ENCODE measurements at places on chromosomes 16 and 17. TPM values are rescaled to one million over a fixed set of nuclear protein-coding genes. Genes with fewer than 3 reads are reported as not detected.

The ZPBP2 gene
- total RNA-seq: not detected

The CCL5 gene
- 28.9 TPM for total RNA-seq

The SLC22A31 gene
- total RNA-seq: 0.71 TPM

The TEKT3 gene
- not detected for total RNA-seq

The KRTAP2-3 gene
- total RNA-seq: not detected

The PRSS33 gene
- total RNA-seq: not detected

The LRRC36 gene
- 0.60 TPM for total RNA-seq

DNA sequence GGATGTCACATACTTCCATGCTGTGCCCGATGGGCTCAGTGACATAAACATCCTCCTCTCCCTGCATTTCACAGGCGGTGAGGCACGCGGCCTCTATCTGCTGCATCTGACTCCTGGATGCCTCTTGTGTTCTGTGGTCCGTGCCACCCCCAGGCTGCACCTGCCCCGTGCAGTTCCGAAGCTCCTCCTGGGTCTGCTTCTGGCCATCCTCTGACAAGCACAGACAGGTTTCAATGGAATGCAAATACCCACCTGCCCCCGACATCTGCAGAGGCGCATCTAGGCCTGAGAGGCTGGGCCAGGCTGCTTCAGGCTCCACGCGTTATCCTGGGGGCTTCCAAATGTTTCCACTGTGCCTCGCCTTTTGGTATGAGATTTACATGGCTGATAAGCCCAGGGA lies 46.3 kb upstream of the DNAH17 start:
- no peak for DNase-seq

- DNase-seq: no peak
These were observed 61.4 kb upstream of the ARHGAP44 start for GRCh38 chr17:12727881-12728280.

DNA sequence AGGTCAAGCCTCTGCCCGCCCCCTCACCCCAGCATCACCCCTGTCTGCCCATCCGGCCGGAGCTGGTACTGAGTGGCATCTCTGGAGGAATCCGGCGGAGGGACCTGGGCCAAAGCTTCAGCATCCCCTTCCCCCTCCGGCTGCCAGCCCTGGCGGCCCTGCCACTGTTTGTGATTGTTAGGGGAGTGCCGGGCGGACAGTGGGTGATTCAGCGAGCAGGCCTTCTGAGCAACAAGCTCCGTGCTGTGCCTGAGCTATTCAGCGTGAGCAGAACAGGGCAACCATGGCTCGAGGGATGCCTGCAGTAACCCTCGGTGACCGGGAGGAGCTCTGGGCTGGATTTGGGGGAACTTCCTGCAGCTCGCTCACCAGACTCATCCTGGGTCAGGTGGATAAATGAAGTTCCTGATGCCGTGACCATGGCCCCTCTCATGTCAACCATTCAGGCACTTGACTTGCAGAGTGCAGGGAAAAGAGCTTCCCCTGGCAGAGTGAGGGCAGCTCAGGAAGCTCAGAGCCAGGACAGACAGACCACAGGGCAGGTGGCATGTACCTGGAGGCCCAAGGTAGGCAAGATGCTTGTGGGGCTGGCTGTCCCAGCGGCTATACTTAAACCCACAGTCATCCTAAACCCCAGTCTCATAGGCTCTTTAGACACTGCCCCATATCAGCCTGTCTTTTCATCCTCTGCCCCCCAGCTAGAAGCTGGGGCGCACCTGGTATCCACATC lies 24.3 kb upstream of the MLKL start:
- DNase-seq: no peak

DNA sequence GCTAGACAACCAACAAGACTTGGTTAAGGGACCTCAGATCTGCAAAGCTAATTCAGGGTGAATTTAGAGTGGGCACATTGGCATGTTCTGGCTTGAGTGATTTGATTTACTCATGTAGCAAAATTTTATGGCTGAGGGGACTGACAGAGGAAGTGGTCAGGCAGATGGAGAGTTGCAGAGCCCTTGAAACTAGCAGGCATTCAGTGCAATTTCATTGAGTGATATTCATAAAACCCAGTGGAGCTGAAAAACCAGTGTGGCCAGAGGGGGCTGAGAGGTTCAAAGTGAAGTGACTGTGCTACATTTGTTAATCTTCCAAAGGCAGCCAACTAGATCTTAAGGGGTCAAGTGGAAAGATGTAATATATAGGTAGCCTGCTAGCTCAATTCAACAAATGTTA lies 2.2 kb upstream of the TMEM94 start:
- DNase-seq: no peak

GRCh38 chr17:21482189-21482865 lies 106.2 kb downstream of the KCNJ12 start:
- DNase-seq: no peak

GRCh38 chr17:82022310-82022980 lies at the start of gene CENPX:
Gene CENPX (minus strand): TSS chr17:82022878. CDS start chr17:82022861, 17 bp downstream.
- DNase-seq: no peak

GRCh38 chr16:75420987-75421819 lies 12.1 kb downstream of the CFDP1 start:
- no peak for DNase-seq

GRCh38 chr17:3002538-3003295 lies 60.7 kb downstream of the OR1D5 start:
- no peak for DNase-seq

GRCh38 chr16:84928679-84929420 lies 82.5 kb downstream of the ZDHHC7 start:
- DNase-seq: no peak

DNA sequence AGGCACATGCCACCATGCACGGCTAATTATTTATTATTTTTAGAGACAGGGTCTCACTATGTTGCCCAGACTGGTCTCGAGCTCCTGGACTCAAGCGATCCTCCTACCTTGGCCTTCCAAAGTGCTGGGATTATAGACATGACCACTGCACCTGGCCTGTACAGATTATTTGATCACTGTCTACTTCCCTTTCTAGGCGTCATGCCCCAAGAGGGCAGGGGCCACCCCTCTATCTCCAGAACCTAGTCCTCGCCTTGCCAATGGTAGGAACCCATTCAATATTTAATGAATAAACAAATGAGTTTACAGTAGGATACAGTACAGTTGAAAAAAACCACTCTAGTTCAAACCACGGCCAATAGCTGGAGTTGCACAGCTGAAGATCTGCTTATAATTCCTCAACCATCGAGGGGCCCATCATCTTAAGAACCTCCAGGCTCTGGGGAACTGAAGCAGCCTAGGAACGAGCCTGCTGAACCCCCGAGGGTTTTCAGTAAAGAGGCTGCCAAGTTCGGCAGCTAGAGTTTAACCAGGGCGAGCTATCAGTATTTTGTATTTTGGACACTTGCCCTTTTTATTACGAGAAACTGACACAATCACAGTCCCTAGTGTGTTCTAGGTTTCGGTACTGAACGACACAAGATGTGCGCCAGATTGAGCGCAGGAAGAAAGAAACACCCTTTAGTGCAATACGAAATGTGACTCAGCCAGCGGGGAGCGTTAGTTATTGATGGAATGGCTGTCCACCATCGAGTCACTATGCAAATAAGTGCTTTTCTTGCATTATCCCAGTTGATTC lies 14.6 kb downstream of the ADCY9 start:
- no peak for DNase-seq

GRCh38 chr17:66713533-66714042 lies 121.3 kb upstream of the CACNG5 start:
- no peak for DNase-seq
